ENCODE measurements at places on chromosomes 1 and 21.

- no peak for DNase-seq
These were observed 15.9 kb upstream of the EPB41 start for GRCh38 chr1:28898405-28898881.

DNA sequence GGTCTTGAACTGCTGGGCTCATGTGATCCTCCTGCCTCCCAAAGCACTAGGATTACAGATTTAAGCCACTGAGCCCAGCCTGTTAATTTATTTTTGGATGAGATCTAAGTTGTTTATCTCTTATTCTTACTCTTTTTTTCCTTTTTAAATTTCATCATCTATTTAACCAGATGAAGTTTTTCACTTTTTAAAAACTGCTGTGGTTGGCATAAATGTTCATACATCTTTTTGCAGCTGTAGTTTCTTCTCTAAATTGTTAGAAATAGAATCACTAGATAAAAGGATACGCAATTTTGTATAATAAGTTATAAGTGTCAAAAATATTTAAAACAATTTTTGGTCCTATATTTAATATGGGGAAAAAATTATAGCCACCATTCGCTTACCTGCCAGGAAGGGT is 80.3 kb upstream of the GPR88 start:
- DNase-seq: no peak

DNA sequence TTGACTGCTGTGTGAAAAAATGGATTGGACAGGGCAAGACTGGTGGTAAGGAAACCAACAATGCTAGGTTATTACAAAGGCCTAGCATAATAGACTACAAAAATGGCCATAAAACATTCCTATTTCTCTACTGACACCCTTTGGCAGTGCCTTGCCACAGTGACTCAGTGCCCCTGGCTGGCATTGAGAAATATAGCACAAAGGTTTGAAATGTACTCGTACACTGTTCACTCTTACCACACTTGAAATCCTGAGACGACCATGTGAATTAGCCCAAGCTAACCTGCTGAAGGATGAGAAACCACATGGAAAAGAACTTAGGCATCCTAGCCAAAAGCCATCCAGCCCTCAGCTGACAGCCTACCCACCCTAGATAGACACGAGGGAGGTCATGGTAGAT is 149.8 kb upstream of the PALMD start:
- DNase-seq: peak; percentile 24

- peak; percentile 91 for DNase-seq
These were observed 47.7 kb downstream of the ETS2 start for GRCh38 chr21:38853421-38853919.

GRCh38 chr1:8984990-8985389 is 39.3 kb downstream of the CA6 start:
- no peak for DNase-seq

GRCh38 chr21:31927689-31928353 is 55.0 kb downstream of the HUNK start:
- DNase-seq: no peak

- DNase-seq: no peak
These were observed 62.0 kb downstream of the KCNK1 start for GRCh38 chr1:233675893-233676292.

DNA sequence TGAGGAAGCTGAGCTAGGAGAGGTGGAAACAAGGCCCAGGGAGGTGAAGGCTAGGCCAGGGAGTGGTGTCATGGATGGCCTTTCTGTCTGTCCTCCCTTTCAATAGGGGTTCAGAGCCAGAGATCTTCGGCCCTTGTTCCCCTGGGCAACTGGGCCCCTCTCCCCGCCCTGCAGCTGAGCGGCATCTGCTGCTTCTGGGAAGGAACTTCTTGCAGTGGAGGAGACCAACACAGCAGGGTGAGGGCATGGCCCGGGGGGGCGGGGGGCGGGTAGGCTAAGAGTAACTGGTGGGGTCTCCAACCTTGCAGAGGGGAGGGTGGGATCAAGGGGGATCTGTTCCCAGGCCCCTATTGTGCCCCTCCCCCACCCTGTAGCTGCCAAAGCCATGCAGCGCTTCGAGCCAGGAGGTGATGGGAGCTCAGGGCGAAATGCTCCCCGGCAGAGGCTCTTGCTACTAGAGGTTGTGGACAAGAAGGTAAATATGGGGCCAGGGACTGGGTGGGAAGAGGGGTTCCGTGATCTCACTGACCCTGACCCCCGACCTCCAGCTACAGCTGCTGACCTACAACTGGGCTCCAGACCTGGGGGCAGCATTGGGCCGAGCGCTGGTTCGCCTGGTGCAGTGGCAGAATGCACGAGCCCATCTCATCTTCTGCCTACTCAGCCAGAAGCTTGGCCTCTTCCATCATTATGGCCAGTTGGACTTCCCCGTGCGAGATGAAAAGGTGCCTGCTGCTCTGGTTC is 11.7 kb downstream of the HYI start:
- no peak for DNase-seq

- peak; percentile 57 for DNase-seq
These were observed 56.8 kb downstream of the ZBTB17 start for GRCh38 chr1:15918962-15919715.

DNA sequence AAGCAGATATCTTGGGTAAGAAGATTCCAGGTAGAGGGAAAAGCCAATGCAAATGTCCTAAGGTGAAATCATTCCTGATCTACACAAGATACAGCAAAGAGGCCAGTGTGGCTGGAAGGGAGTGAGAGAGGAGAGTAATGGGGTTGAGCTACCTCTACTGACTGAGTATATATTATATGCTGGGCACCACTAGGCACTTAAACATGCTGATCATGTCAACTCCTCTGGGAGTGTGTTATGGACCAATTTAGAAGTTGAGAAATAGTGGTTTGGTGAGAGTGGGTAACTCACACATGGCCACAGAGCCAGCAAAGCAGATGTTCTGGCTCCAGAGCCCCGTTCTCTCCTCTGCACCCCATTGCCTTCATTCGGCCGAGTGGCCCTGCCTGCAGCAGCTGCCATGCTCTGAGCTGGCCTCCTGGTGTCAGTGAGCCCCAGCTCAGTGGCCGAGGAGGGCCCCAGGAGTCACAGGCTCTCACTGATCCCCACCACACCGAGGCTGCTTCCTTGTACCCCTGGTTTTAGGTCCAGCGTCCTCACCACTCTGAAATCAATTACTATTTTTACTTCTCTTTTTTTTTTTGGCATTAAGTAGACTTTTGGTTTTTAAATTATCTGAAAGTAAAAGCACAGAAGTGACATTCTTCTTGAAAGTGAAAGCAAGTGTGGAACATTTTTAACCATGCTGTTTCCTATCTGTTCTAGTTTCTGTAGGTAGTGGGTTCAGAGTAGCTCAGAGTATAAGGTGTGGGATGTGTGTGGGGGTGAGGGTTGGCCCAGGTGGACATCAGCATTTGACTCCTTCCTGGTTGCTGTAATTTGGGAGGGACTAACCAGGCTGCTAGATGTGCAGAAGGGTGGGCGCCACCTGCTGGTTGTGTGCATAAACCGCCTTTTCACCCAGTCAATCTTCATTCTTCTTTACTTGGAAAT is 45.8 kb upstream of the CRNN start:
- no peak for DNase-seq

GRCh38 chr1:98001764-98002163 is 80.9 kb upstream of the DPYD start:
- DNase-seq: no peak

Measured in epithelial cell of prostate (primary cell).